ENCODE measurements at places on chromosomes 2 and 18. TPM values are rescaled to one million over a fixed set of nuclear protein-coding genes. Genes with fewer than 3 reads are reported as not detected.

- DNase-seq = no peak
These were observed 12.5 kb downstream of the C1D start for GRCh38 chr2:68050353-68050752.

The CLIP4 gene
- total RNA-seq = 0.14 TPM

DNA sequence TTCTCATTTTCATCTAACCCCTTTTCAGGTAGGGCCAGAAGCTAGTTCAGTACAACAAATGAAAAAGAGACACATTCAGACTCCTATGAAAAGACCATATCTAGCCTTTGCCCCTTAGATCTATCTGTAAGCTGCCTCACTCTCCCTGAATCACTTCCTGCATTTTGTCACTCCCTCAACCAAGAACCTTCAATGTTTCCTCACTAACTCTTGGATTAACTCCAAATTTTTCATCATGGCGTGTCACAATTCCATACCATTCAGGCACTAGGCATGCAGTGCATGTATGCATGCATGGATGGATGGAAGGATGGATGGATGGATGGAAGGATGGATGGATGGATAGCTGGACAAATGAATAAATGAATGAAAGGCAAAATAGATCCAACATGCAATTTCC lies 356.9 kb downstream of the TNS1 start:
- DNase-seq = no peak

GRCh38 chr2:31563273-31563839 lies 17.4 kb downstream of the SRD5A2 start:
- DNase-seq = no peak

The STRADB gene
- total RNA-seq = 37.6 TPM

The CCDC74B gene
- 34.5 TPM for total RNA-seq

- DNase-seq = no peak
These were observed 2.1 kb upstream of the RGPD4 start for GRCh38 chr2:107824451-107825205.

The CAPN14 gene
- 0.54 TPM for total RNA-seq

The TRABD2A gene
- total RNA-seq = 15.7 TPM

- no peak for DNase-seq
These were observed 12.0 kb downstream of the EPC2 start for GRCh38 chr2:148656516-148656915.

The GDF7 gene
- 0.19 TPM for total RNA-seq

The NABP1 gene
- total RNA-seq = 5.2 TPM

The FKBP1B gene
- total RNA-seq = 51.3 TPM

GRCh38 chr2:194327196-194327888 lies 1329.7 kb upstream of the SLC39A10 start:
- no peak for DNase-seq

The ERBB4 gene
- 1.4 TPM for total RNA-seq

GRCh38 chr18:69963196-69963595 lies 15.5 kb upstream of the CD226 start:
- DNase-seq = no peak

DNA sequence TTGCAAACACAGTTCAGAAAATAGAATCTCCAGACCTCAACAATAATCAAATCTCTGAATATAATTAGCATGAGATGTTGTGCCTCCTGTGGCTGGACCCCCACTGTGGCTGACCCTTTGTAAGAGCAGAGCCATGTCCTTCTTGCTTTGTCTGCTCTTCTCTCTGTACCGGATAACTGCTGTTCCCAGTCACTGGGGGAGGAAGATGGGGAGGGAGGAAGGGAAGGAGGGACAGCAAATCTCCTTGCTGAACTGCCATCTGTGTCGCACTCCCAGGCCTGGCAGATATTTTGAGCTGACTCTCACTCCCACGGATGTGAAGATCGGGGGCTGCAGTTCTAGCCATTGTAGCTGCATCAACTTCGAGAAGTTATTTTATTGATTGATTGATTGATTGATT lies 319.0 kb upstream of the CXCR4 start:
- DNase-seq = no peak

- peak; percentile 88 for DNase-seq
These were observed 3.4 kb upstream of the TET3 start for GRCh38 chr2:73981081-73982001.

DNA sequence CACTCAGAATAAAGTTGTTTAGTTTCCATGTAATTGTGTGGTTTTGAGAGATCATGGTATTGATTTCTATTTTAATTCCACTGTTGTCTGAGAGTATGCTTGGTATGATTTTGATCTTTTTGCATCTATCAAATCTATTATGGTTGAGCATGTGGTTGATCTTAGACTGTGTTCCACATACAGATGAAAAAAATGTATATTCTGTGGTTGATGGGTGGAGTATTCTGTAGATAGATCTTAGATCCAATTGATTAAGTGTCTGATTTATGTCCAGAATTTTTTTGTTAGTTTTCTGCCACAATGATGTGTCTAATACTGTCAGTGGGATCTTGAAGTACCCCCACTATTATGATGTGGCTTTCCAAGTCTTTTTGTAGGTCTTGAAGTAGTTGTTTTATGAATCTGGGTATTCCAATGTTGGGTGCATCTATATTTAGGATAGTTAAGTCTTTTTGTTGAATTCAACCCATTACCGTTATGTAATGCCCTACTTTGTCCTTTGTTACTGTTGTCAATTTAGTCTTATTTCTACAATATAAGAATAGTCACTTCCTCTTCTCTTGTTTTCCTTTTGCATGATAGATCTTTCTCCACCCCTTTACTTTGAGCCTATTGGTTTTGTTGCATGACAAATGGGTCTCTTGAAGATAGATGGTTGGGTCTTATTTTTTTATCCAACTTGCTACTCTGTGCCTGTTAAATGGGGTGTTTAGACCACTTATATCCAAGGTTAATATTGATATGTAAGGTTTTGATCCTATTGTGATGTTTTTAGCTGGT lies 101.8 kb downstream of the TRABD2A start:
- DNase-seq = no peak

- DNase-seq = peak; percentile 51
These were observed 190.3 kb downstream of the RBM43 start for GRCh38 chr2:151071382-151071781.

- DNase-seq = no peak
These were observed 571 bp downstream of the EEF1B2 start for GRCh38 chr2:206160125-206160806.

- peak; percentile 46 for DNase-seq
These were observed 96.0 kb downstream of the UXS1 start for GRCh38 chr2:106098081-106098480.

- no peak for DNase-seq
These were observed 100.5 kb upstream of the SETBP1 start for GRCh38 chr18:44580159-44580558.

The TUBA4B gene
- 0.14 TPM for total RNA-seq

GRCh38 chr2:5385596-5385995 lies 306.6 kb upstream of the SOX11 start:
- DNase-seq = no peak

- peak; percentile 88 for DNase-seq
These were observed 1.1 kb upstream of the RNU4ATAC start for GRCh38 chr2:121529439-121530211.

DNA sequence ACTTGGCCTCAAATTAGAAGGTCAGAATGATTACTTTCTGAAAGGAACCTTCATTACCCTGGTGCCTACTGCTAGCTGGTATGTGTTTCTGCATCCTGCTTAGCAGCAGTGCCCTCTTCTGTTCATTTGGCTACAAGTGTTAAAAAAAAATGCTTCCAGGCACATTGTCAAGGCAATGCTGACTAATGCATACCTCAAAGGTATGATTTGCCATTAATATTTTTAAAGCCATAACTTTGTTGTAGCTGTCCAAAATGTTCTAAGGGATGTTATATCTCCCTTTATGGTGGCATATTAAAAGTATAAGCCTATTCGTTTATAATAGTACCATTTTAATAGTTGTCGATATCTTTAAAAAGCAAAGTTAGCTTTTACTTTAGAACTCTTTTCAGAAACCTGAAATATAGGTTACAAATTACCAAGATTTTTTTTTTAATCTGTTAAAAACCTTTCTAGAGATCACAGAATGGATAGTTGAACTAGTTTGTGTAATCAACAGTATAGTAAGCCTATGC lies 52.0 kb upstream of the FAM171B start:
- peak; percentile 69 for DNase-seq

- no peak for DNase-seq
These were observed 177.2 kb downstream of the TXNL1 start for GRCh38 chr18:56461151-56461550.

DNA sequence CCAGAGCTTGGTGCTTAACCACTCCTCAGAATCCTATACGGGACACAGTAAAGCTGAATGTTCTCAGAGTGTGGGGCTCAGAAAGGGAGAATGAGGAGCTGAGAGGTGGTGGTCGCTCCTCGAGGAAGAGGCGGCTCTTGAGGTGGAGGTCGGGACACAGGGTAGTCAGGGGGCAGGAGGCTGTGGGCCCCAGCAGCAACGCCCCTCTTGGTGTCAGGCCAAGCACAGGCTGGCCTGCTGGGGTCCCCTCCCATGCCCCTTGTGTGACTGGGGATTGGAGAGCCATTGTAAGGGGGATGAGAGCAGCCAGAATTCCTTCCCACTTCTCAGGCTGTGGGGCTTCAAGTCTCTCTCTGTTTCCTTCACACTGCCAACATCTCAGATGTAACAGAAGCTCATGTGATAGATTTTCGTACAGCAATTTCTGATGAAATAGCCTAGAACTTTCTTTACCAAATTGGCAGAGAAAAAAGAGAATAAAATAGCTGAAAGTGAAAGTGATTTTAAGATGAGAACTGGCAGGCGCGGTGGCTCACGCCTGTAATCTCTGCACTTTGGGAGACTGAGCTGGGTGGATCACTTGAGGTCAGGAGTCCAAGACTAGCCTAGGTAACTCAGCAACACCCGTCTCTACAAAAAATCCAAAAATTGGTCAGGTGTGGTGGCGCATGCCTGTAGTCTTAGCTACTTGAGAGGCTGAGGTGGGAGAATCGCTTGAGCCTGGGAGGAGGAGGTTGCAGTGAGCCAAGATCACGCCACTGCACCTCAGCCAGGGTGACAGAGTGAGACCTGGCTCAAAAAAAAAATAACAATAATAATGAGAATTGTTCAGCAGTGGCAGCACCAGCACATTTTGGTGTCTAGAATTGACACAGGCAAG lies 61.1 kb upstream of the RPL31 start:
- no peak for DNase-seq

DNA sequence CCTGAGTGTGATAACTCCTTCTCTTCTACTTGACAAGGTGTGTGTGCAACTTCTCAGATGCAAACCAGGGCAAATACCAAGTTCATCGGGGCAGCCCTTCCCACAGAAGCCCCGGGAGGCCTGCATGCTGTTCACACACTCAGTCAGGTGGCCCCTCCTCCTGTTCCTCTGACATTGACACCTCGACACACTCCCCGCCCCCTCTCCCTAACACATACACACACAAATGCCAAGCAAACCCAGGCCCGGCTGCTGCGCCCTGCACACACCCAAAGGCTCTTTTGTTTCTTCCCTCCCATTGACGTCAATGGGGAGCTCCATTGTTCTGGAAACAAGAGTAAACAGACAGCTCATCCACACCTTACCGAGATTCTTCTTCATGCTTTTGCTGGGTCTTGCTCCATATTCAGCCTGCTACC lies 1.7 kb upstream of the PER2 start:
- peak; percentile 72 for DNase-seq

The FEV gene
- total RNA-seq = not detected

DNA sequence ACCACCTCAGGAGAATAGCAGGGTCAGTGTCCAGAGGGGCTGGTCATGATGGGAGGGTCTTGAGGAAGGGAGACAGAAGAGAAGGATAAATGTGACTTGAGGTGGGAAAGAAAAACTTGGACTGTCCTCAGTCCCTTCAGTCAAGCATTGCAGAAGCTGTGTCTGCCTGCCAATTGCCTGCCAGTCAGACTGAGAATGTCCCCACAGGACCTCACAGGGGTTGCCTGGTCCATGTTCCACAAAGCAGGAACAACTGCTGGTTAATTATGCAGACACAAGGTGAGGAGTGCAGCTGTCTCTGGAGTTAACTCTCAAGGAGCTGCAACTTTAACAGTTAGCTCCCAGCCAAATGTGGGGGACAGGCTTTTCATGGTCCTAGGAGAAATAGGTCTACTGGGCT lies 75.7 kb downstream of the TRIM43 start:
- no peak for DNase-seq

- peak; percentile 89 for DNase-seq
These were observed 122.2 kb downstream of the NCOA1 start for GRCh38 chr2:24613154-24613814.

- no peak for DNase-seq
These were observed 38.0 kb downstream of the SIGLEC15 start for GRCh38 chr18:45863469-45863868.

The SERPINB7 gene
- total RNA-seq = not detected

- DNase-seq = peak; percentile 90
These were observed 93.9 kb downstream of the FARSB start for GRCh38 chr2:222561817-222562645.

DNA sequence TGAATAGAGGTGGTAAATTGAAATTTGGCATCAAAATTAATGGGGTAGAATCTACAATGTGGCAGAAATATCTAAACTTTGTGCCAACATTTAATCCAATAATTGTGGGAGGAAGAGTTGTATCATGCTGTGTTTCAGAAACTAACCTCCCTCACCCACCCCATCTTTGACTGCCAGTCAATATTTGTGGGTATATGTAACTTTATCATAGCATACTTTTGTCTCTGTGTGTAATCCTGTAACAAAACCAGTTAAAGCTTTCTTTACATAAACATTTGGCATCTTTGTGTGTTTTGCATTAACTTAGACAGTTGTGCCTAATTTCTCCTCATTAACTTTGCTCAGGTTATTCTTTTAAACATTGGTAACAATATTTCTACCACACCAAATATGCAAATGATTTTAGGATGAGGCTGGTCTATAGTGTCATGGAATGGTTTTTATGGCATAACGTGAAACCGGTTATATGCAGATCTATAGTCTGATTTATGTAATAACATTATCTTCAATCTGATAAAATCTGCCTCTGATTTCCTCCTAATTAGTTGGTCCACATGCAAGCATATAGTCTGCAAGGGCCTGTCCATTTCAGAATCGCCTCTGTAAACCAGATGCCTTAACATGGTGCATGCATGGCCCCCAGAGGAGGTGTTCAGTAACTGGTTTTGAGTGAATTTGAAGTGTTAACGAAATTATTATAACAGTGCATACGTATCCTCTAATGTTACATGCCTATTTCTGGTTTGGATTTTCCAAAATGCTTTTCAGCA lies 84.3 kb downstream of the ACSL3 start:
- no peak for DNase-seq

- DNase-seq = no peak
These were observed 54.8 kb downstream of the HPCAL1 start for GRCh38 chr2:10357193-10358169.

DNA sequence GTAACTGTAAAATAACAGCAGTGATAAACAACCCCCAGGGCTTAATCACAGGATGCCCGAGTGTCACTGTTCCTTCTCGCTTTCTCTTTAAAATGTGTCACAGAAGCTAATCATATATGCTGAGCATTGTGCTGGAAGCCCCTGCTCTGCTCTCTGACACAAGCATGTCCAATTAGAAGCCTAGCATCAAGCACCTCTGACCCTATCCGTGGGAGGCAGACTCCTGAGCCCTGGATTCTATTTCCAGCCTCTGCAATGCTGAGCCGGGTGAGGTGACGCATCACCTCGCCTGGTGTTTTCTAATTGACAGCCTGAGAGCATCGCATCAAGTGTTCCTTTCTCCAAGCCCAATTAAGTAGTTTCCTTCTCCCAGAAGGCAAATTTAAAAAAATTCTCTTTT lies 19.7 kb upstream of the SCG2 start:
- DNase-seq = no peak

Measured in GM23338 (cell line).